ENCODE measurements at places on chromosomes 7 and 10.

DNA sequence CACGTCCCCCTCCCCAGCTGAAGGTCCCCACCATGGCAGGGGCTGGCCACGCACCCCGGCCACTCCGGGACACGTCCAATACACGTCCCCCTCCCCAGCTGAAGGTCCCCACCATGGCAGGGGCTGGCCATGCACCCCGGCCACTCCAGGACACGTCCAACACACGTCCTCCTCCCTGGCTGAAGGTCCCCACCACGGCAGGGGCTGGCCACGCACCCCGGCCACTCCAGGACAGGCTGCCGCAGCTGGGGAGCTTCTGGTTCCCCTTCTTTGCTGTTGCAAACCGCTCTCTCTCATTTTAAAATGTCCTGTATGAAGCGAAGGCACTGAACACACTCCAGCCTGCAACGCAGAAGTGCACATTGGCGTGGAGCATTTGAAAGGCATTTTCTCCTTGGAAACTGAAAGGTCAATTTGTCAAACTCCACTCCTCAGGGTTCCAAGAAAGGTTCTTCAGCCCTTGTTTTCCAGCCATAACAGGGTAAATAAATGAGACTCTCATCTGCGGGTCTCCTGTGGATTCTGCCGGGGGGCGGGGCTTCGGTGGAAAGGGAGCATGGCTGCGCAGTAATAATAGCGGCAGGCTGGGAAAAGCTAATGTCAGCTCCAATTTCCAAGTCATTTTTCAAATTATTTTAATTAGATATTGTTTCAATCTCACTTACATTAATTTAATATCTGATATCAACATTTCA, 580.3 kb downstream of the DNAJB6 start:
- DNase-seq = no peak

DNA sequence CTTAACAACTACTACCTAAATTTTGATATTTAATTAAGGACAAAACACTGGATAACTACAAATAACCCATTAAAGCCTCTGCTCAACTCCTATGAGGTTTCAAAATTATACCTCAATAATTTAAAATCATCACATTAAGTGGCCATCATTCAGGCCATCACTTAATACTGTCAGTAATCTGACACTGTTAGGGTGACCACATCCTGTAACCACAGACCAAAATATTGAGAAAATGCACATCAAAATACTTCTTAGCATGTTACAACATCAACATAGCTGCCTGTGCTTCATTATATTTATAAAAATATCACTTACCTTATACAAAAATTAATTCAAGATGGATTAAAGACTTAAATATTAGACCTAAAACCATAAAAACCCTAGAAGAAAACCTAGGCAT, 23.3 kb downstream of the SEM1 start:
- DNase-seq = no peak

- no peak for DNase-seq
Measured at GRCh38 chr10:48610585-48611093, 5.8 kb upstream of the ARHGAP22 start.

GRCh38 chr7:17402628-17403278, 104.3 kb downstream of the AHR start:
- DNase-seq = no peak

- no peak for DNase-seq
Measured at GRCh38 chr7:82015751-82016150, 245.9 kb upstream of the HGF start.

DNA sequence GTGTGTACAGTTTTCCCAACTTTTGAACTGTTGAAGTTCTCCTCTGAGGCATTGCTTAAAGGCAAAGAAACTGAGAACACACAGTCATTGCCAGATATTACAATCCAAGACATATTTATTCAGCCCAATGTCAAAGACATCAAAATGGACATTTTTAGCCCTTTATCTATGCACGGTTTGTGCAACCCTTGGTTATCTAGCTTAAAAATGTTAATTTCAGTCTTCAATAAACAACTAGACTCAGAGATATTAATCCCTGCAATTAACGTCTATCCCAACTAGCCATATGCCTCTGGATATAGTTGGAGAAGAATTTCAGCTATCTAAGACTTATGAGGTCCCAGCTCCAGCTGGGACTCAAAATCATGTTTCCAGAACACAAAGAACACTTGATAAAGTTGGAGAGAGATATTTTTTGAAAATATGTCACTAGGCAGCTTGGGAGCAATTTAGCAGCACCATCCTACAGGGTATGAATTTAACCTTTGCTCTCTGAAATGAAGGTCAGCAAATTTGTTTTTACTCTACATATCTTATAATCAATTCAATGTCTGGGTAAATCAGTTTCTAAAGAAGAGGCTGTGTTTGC, 357.0 kb downstream of the RNLS start:
- no peak for DNase-seq

GRCh38 chr10:23829556-23829955, 379.4 kb upstream of the KIAA1217 start:
- DNase-seq = no peak
